Amniotic epithelial cell (primary cell): ENCODE measurements at places on chromosomes 5 and 9.

DNA sequence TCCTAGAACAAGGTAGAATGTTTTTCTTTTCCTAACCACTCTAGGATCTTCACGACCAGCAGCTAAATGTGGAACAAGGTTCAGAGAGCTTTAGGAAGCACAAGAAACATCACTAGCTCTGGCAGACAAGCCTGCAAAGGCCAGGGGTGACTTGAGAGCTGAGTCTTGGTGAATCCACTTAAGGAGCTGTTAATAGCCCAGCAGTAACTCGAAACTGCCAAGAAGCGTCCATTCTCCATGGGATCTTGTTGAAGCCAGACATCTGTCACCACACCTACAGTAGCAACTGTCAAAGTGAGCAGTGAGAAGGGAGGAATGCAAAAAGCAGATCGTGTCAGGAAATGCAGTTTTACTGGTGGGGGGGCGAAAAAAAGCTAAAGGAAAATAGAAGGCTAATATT lies 87.2 kb downstream of the ATPSCKMT start:
- no peak for DNase-seq

GRCh38 chr9:37452611-37453010 lies 12.6 kb downstream of the ZBTB5 start:
- no peak for DNase-seq

- DNase-seq = no peak
Measured at GRCh38 chr5:53357439-53357838, 123.0 kb upstream of the FST start.

DNA sequence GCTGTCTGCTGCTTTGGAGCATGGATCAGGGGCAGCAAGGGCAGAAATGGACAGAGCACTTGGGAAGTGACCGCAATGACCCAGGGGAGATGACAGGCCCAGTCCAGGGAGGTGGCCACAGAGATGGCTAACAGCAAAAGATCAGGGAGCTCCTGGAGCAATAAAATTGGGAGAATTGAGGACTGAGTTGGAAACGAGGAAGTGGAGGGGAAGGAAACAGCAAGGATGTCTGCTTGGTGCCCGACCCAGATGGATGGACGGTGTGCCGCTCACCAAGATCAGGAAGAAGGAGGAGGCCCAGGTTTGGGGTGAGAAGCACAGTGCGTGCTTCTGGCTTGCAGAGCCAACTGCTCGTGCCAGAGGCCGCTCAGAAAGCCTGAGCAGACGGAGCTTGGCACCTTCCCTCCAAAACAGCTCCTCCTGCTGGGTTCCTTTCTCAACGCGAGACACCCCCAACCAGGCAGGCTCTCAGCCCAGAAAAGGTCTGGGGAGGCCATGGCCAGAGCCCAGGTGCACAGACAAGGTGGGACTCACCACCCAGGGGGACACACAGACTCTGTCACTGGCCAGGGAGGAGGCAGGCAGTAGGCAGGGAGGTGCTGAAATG lies 1.7 kb upstream of the SLC34A1 start:
- peak; percentile 21 for DNase-seq

- no peak for DNase-seq
Measured at GRCh38 chr9:36827593-36827992, 206.5 kb downstream of the PAX5 start.

- DNase-seq = no peak
Measured at GRCh38 chr9:28887188-28887884, 1314.1 kb upstream of the C9orf72 start.

DNA sequence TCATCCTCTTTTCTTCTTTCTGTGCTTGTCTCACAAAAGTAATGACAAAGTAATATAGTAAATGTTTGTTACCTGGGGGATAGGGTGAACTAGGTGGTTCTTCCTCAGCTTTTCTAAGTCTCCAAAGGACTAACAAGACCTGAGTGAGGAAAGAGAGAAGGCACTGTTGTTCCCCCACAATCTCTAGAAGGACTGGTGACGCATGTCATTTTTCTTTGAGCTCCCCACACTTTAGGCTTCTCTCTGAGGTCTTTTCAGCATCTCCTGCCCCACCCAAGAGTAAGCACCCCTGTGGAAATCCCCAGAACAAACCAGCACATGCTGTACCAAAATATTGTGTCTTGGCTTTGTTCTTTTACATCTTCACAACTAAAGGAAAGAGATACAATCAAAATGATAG lies 2.4 kb upstream of the IL7R start:
- DNase-seq = no peak

DNA sequence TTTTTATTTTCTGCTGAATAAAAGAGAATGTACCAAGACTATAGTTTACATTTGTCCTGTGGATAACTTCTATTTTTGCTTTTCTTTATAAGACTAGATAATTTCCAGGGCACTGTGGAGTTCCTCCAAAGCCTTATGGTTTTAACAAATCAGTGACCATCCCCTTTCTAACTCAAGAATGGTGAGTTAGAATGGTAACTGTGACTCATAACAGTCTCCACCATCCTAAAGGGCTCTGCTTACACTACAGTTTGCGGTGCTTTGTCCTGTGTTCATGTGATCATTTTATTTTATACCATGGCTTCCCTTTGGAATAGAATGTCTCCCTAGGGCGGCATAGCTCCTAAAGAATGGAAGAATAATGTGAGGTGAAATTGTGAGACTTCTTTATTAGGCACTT lies 30.2 kb downstream of the WDR36 start:
- no peak for DNase-seq

GRCh38 chr5:56346741-56347535 lies 113.8 kb upstream of the ANKRD55 start:
- peak; percentile 99 for DNase-seq

DNA sequence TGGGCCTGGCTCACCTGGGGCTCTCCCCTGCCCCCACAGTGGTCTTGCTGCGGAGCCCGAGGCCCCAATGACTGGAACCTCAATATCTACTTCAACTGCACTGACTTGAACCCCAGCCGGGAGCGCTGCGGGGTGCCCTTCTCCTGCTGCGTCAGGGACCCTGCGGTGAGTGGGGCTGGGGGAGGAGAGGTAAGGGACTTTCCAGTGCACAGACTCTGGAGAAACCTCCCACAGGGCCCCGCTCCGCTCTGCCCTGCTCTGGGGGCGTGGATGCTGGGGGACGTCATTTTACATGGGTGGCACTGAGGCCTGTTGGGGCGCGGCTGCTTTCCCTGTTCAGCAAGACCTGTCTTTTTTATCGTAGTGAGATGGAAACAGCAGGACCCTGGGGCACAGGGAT lies 7.6 kb downstream of the TSPAN17 start:
- no peak for DNase-seq

DNA sequence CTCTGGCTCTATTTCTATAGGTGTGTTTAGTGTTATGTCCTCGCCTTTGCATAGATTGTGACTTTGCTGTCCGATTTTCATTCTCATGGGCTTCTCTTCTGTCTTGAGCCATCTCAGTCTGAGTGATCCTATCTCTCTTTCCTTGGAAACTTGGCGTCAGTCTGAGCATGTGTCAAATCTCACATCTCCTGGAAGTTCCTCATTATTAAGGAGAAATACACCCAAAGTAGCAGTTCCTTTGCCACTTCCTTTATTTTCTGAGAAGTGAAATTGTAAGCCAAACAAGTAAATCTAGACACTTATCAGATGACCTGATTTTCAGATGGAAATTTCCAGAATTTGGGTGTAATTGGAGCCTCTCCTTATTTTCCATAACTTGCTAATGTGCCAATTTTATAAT lies 126.9 kb upstream of the ANKH start:
- no peak for DNase-seq
